Neuronal stem cell (in vitro differentiated cells): ENCODE measurements at places on chromosomes 11 and 22.

DNA sequence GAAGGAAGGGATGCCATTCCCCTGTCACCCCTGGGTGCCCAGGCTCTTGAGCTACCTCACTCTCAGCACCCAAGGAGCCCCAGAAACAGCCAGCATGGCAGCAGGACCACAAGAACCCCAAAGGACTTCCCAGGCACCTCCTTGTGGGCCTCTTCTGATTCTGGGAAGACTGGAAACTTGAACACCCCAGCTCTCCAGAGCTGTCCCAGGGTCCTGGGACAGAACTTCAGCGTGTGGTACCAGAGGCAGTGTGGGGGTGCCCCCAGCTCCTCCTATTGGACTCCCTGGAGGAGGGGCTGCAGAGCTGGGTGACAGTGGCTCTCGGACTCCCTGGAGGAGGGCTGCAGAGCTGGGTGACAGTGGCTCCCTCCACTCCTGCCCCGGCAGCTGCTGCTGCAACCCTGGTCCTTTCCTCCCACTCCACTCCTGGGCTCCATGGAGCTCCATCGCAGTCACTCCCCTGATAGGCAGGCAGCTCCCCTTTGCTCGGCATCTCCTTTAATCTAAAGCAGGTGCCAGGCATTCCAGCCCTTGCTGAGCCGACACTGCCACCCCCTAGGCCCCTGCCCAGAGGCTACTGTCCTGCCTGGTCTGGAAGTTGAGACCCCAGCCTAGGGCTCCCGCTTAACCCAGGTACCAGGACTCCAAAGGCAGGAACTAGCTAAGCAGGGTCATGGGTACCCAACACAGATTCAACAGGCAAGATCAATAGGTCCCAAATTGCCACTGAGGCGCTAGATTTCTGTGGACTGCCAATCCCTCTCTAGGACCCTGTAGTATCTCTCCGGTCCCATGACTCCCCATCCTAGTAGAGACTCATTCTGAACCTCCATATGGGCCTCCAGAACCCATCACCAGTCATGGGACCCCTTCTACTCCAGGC lies 2.7 kb downstream of the BCL9L start:
- no peak for DNase-seq

DNA sequence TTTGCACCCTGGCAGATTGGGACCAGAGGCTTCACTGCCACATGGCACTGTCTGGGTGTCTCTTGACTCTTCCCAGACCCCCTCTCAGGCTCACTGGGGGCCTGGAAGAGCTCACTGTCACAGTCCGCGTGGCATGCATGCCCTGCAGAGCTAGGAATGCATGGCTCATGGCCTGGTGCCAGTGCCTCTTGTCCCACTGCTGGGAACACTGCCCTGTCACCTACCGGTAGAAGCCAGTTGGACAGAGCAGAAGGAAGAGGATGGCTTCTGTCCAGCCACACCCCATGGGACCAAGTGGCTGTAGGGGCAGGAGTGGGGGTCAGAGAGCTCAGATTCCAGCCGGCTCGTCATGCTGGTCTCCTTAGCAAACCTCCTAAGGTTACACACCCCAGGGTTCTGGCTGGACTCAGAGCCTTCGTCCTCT lies 29.7 kb downstream of the MB start:
- DNase-seq: no peak

DNA sequence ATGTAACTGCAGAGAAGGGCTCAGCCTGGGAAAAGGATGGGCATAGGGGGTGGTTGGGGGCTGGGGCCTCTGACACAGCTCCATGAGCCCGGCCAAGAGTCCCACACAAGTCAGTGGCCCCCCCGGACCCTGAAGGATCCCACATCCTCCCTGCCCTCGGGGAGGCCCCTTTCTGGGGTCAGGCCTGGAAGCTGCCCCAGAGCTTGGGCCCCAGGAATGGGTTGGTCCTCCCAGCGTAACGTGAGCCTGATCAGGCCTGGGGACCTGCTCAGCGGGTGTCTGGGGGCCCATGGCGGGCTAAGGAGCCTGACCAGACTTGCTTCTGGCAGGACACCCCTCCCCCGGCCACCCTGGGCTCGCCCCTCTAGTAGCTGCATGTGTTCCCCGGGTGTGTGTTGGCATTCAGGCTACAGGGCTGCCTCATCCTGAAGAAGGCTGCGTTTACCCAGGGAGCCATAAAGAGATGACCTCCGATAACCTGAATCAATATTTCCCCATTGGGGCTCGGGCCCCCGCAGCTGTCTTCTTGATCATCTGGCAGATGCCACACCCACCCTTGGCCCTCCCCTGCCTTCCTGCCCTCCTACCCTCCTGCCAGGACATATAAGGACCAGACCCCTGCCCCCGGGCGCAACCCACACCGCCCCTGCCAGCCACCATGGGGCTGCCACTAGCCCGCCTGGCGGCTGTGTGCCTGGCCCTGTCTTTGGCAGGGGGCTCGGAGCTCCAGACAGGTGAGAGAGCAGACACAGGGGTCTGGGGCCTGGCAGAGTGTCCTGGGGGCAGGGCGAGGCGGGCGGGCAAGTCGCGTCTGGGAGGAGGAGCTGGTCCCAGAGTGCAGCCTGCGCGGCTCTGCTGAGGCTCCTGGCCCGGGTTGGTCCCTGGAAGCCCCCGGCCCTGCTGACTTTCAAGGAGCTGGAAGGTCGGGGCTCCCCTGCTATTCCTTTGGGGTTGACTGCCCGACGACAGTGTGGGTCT lies at the start of gene MUC2:
TSS of gene MUC2 (plus strand) at position 631 of the 978 bp plus-strand sequence.
- DNase-seq: no peak

DNA sequence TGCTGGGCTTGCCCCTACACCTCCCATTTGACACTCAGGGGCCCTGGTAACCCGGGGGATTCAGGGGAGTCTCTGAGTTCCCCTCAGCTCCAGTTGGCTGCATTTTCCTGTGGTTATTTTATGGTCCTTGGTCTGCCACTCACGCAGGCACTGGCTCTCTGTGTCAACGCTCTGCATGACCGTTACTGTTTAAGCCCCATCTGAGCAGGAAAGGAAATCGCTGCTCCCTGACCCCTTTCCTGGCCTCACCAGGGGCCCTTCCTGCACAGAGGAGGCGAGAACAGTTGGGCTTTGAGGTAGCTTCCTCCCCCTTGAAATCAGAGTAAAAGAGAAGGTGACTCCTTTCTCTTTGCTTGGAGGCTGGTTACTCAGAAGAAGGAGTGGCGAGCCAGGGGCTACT lies 2.4 kb downstream of the C1QTNF4 start:
- DNase-seq: no peak

- no peak for DNase-seq
Observed at GRCh38 chr22:33909911-33910310, 10.4 kb downstream of the LARGE1 start.

GRCh38 chr11:126884594-126884993 lies 116.0 kb downstream of the KIRREL3 start:
- no peak for DNase-seq

DNA sequence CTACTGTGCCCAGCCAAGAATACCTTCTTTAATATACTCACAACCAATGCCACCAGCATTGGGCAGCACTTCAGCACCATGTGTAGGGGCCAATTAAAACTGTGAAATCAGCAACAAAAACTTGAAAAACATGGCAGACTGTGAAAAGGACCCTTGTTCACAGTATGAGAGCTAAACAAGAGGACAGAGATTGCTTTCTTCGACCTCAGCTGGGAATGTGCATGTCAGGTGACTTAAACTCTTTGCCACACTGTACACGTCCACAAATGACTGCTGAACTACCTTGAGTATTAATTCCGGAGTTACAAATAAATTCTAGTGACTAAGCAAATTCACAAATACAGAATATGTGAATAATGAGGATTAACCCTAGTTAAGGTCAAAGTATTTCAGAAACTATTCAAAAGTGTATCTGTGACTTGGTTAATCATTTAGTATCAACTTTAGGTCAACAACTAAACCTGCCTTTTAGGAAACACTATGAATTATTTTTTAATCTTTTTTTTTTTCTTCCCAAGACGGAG lies 33.0 kb downstream of the DDX6 start:
- DNase-seq: no peak

- no peak for DNase-seq
Observed at GRCh38 chr11:22901603-22902002, 41.3 kb upstream of the CCDC179 start.

- DNase-seq: no peak
Observed at GRCh38 chr11:134742224-134742612, 330.2 kb upstream of the B3GAT1 start.

DNA sequence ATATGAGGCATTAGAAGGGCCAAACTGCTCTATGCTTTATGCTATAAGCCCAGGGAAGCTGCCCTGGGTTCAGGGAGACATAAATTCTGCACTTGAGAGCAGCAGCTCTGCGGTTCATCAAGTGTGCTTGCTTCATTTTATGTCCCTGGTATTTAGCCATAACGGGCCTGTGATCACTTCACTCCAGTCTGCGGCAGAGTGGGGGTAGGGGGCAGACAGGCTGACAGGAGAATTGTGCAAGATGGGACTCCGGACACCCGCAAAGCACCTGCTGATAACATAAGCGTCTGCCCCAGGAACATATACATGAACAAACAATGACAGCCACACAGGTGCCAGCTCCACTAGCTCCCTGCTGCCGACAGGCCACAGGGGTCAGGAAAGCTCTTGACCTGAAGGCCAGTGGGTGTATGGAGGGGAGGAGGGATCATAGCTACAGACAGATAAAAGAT lies 56.1 kb downstream of the SMCO4 start:
- no peak for DNase-seq

- DNase-seq: no peak
Observed at GRCh38 chr11:110026858-110027626, 66.2 kb upstream of the ZC3H12C start.

GRCh38 chr11:123195188-123196059 lies at the start of gene CLMP:
TSS of gene CLMP (minus strand) at chr11:123195248. CDS start at chr11:123194940, 308 bp downstream.
- no peak for DNase-seq

- DNase-seq: no peak
Observed at GRCh38 chr22:36327922-36328551, 59.7 kb downstream of the MYH9 start.

DNA sequence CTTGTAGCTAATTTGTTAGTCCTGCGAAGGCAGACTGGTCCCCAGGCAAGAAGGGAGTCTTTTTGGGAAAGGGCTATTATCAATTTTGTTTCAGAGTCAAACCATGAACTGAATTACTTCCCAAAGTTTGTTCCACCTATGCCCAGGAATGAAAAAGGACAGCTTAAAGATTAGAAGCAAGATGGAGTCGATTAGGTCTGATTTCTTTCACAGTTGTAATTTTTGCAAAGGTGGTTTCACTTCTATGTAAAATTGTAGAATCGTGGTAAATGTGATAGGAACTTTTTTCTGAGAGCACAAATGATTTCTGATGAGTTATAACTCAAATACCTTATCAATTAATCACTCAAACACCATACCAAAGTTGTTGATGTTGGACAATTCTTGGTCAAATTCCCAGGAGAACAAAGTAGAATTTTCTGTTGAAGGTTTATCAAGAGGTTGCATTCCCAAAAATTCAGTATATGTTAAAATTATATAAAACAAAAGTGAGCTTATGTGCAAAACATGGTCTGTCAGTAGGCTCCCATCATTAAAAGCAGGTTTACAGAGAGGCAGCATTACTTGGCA lies 2.9 kb upstream of the CTSC start:
- DNase-seq: no peak
